WTC11 (cell line): ENCODE measurements at places on chromosomes 11 and 22. TPM values are rescaled to one million over a fixed set of nuclear protein-coding genes. Genes with fewer than 3 reads are reported as not detected.

RAB38 gene
- total RNA-seq, result 13.3 to 18.4 TPM (median 17.5 TPM) in 3 replicates

OR51B5 gene
- total RNA-seq, result 0.26 to 0.37 TPM in 2 of 3 replicates, not detected in the other

GTSE1 gene
- 45.4 to 56.1 TPM (median 45.4 TPM) in 3 replicates for total RNA-seq

BBOX1 gene
- total RNA-seq, result not detected in 3 replicates

APOL4 gene
- total RNA-seq, result 0.07 to 0.31 TPM in 2 of 3 replicates, not detected in the other

HBG1 gene
- total RNA-seq, result 1.5 to 3.4 TPM (median 2.7 TPM) in 3 replicates

MMP1 gene
- total RNA-seq, result 0.11 TPM in 1 of 3 replicates, not detected in the others

IRAG1 gene
- 2.8 to 5.2 TPM (median 3.9 TPM) in 3 replicates for total RNA-seq

CLP1 gene
- total RNA-seq, result 24.5 to 26.3 TPM (median 24.6 TPM) in 3 replicates

GRCh38 chr22:22047266-22047665, 64.7 kb upstream of the TOP3B start:
- no peak for DNase-seq
